ENCODE measurements at places on chromosomes 3 and 15.
A peak's percentile ranks its signal among the peaks of the same experiment; 100 is the strongest.

GRCh38 chr3:72738752-72739530 lies 109.3 kb downstream of the SHQ1 start:
- peak; percentile 33 for DNase-seq

DNA sequence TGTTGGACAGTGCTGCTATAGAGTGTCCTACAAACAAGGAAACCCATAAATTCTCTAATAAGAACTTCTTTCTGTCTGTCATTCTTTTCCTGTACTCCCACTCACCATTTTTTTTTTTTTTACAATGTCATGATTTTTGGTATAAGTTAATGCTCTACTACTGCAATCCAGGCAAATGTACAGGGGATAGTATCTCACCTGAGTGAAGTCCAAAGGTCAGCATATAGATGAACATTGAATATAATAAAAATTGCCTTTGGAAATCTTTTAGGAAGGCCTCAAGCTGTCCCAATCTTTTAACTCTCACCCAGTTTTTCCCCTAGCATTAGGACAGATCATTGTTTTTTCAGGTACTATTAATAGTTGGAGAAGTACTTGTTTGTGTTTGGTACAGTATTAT lies 21.3 kb upstream of the RAB11A start:
- DNase-seq = no peak

- DNase-seq = no peak
These were observed 4.2 kb downstream of the SLC25A20 start for GRCh38 chr3:48894516-48894915.

GRCh38 chr3:196990601-196991007 lies 22.0 kb upstream of the PIGZ start:
- no peak for DNase-seq

- DNase-seq = no peak
These were observed 4.8 kb upstream of the EPHB3 start for GRCh38 chr3:184556582-184557347.

GRCh38 chr3:4984511-4984864 lies 5.3 kb downstream of the BHLHE40 start:
- DNase-seq = no peak

- no peak for DNase-seq
These were observed 52.1 kb downstream of the MYZAP start for GRCh38 chr15:57643826-57644225.

DNA sequence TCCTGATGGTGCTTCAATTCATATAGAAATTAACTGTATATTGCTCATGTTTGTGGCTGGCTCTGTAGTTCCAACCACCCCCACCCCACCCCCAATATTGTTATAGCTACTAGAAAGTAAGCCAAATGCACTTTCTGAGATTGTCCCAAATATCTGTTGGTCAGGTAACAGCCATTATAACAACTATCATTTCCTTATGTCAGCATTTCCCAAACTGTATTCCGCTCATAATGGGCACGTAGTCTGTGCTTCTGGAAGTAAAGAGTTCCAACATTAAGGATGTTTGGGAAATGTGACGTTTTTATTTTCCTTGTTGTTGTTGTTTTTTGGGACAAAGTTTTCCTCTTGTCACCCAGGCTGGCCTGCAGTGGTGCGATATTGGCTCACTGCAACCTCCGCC lies 12.2 kb upstream of the TBL1XR1 start:
- no peak for DNase-seq

DNA sequence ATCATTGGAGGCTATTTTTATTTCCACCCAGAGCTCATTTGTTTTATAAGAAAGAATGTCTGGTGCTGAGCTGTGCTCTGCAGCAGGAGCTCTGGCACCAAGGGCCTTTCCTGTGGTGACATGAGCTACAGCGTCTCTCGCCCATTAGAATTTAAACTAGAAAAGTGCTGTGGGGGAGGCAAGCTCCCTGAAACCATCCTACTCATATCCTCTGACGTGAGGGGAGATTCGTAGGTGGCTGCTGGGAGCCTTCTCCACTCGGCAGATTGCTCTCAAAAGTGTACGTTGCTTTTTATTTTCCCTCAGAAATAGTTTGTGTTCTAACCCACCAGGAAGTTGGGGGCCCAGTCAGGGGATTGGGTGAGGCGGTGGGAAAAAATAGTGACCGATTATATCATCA lies 76.3 kb upstream of the ARHGEF3 start:
- DNase-seq = peak; percentile 28

DNA sequence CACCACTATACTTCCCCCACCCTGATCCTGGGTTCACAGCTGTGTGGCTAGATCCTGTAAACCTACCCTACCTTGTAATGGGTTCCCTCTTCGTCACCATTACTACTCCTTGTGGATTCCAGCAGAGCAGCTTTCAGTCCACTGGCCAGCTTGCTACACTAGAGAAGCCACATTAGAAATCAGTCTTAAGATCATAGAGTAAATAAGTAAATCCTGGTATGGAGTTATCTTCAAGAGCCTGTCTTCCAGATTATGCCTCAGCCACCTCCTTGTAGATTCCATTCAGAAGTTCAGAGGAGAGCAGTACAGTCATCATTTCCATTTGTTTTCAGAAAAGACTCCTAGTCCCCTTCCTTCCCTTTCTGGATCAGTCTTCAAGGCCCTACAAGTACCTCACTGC lies 123.7 kb downstream of the ALDH1A2 start:
- DNase-seq = no peak

GRCh38 chr3:196274585-196274984 lies 12.9 kb downstream of the PCYT1A start:
- peak; percentile 19 for DNase-seq

GRCh38 chr15:43912208-43912607 lies 85.4 kb downstream of the WDR76 start:
- no peak for DNase-seq

- no peak for DNase-seq
These were observed 13.1 kb upstream of the SCN5A start for GRCh38 chr3:38662544-38662943.

DNA sequence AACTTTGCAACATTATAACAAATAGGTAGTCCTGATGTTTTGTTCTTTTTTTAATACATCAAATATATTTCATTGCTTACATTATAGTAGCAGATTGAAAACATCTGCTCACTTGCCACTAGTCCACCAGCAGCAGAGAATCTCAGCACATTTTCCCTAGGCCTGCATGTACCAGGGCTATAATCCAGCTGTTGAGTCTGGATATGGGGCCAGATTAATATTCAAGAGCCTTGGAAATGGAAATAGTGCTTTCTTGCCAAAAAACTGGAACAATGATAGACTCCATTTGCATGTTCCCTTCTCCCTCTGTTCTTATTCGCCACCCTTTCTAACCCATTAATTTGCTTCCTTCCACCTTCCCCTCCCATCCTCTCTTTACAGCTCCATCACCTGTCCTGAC lies 288.0 kb downstream of the EPHA3 start:
- DNase-seq = no peak

DNA sequence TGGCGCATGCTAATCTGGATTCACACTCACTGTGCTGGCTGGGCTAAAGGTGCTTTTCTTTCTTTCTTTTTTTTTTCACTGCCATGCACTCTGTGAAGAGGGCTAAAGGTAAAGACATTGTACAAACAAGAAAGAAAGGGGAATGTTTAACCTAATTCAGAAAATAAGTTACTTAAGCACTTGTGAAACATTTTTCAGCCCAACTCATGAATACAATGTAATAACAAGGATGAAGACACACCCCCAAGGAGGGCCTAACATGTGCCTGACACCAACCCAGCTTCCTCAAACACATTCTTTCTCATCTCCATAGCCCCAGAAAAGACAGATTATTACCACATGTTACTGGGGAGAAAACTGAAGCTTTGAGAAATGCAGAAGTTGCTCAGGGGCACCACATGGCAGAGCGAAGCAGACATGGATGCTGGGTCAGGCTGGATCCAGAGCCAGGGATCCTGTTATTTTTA lies 5.7 kb downstream of the STIMATE start:
- DNase-seq = no peak

DNA sequence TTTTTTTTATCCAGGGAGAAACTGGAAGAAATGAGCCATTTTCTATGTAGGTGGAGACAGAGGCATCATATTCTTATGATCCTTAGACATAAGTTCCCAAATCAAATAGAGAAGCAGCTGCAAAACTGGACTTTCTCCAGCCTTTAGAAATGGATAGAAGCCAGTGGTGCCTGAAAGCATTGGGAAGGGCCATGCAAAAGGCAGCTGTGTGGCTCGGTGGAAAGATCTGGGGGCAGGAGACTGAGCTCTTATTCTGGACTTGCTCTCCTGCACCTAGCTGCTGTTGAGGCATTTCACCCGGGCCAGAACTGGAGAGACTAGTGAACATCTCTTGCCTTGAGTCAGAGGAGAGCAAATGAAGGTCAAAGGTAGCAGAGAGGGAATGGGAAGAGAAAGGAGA lies 73.1 kb downstream of the TFG start:
- DNase-seq = no peak

DNA sequence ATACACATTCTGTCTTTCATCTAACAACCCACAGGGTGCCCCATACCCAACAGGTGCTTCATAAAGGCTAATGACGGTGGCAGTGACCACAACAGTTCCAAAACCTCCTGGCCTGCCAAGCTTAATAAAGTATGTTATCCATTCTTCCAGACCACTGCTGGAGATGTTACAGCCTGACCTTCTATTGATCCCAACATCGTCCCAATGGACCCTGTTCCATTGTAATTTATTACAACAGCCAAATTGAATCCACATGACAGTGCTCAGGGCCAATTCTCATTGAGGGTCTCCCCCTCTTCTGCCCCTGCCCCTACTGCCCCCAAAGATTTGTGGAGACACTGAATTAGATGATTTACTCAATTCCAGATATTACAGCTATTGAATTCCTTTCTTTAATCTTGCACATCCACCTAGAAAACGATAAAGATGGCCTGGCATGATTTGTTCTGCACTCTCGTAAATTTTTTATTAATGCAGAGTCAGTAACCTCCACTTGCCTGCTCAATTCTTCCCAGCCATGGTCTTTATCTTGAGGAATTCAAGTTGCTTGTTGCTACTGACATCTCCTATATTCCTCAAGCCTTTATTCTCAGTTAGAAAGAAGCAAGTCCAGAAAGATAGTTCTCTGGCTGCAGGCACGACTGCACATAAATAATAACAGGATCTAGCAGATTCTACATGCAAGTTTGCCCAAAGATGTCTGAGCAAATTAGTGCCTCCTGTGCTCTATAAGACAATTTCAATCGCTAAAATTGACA lies 407.6 kb downstream of the ERC2 start:
- no peak for DNase-seq

DNA sequence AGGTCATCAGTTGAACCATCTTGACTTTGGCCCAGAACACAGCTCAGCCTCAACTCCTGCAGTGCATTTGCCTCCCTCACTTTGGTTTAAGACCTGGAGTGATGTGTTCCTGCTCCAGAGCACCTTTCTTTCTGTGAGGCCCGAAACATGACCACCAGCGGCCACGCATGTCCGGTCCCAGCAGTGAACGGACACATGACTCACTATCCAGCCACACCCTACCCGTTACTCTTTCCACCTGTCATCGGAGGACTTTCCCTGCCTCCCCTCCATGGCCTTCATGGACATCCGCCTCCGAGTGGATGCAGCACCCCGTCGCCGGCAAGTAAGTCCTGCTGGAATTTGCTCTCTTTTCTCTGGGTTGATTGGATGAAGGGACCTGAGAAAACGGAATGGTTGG lies 253.8 kb upstream of the RARB start:
- no peak for DNase-seq

GRCh38 chr15:100940767-100941379 lies 21.7 kb downstream of the LRRK1 start:
- DNase-seq = no peak

DNA sequence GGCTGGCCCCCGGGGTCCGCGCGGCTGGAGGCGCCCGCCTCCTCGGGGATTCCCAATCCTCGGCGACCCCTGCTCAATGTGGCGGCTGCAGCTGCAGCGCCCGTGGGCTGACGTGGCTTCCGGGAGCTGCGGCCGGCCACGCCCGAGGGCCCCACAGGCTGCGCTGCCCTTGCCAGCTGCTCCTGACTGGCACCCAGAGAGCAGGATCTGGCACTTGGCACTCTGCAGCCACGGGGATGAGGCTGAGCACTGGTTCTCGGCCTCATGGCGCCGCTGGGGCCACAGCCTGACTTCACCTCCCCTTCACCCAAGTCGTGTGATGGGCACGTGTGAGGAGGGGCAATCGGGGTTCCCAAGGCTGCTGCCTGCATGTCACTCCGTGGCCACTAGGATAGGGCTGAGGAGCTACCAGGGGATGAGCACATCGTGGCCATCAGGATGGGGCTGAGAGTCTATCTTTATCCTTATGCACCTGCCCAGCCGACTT lies 267.8 kb upstream of the FRG2C start:
- no peak for DNase-seq

- DNase-seq = no peak
These were observed 161.5 kb upstream of the MCTP2 start for GRCh38 chr15:94069844-94070243.

DNA sequence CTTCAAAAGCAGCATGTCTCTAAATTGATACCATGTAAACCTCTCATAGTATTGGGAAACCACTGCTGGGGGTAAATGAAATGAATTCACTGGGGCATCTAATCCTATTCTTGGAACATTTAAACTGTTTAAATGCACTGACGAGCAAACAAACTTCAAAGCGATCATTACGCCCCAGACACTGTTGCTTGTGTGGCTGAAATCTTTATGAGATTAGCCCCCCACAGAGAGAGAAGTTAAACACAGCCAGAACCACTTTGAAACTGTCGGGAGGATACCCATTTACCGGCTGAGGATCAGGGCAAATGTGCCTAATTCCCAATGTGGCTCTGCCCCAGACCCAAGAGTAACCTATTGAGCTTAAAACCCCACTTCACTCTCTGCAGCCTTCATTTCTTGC lies 308.4 kb upstream of the CDIN1 start:
- DNase-seq = no peak

GRCh38 chr15:39204031-39204430 lies 376.8 kb upstream of the THBS1 start:
- DNase-seq = no peak

DNA sequence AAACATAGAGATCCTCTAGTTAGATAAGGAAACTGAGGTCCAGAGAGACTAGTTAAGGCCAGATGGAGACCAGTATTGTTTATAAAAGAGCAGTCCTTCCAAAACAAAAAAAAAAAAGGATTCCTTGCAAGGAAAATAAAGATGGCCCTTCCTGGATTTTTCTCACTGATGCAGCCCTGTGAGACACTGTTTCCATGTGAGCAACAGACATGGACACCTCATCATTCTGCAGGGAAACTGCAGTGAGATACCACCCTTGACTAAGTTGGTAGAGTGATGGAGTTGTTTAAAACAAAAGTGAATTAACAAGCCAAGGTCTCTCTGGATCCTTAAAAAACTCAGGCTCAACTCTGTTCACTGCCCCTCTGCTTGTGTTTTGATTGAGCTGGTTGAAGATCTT lies 65.6 kb upstream of the MYZAP start:
- no peak for DNase-seq
